ENCODE measurements at places on chromosomes 5 and 9.

GRCh38 chr9:77885104-77885672 is 146.4 kb downstream of the GNAQ start:
- no peak for DNase-seq

DNA sequence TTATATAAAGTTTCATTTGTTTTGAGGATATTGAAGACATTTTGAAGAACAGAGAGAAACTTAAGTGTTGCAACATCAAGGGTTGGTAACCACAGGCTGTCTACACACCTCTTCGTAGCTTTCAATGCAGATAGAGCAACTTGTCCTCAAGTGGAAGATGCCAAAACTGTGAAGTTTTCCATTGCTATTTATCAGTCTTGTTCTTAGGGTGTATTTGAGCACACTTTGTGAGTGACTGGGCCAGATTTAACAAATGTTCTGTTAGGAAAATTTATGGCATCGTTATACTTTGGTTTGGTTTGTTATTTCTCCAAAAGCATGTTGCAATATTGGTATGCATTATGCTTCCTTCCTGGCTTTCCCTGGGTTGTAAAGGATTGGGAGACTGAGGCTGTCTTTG is 31.6 kb downstream of the NNT start:
- DNase-seq: no peak

- no peak for DNase-seq
Observed at GRCh38 chr5:71576241-71576640, 10.9 kb upstream of the MCCC2 start.

DNA sequence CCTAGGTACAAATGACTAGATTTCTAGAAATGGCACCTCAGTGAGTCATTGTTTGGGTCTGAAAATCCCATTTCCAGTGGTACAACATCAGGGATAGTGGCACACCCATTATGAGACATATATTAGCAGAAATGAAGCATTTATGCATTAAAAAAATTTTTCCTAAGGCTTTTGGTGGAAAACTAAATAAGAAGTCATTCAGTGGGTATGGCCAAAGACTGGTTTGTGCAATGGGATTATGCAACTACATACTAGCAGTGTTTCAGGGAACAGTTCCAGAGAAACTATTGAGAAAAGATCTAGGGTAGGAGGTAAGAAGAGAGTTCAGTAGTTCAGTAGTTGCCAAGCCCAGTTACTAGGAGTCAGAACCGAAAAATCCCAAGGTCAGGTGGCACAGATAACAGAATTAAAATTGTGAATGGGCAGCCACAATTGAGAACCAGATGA is 106.5 kb upstream of the HAPLN1 start:
- no peak for DNase-seq

DNA sequence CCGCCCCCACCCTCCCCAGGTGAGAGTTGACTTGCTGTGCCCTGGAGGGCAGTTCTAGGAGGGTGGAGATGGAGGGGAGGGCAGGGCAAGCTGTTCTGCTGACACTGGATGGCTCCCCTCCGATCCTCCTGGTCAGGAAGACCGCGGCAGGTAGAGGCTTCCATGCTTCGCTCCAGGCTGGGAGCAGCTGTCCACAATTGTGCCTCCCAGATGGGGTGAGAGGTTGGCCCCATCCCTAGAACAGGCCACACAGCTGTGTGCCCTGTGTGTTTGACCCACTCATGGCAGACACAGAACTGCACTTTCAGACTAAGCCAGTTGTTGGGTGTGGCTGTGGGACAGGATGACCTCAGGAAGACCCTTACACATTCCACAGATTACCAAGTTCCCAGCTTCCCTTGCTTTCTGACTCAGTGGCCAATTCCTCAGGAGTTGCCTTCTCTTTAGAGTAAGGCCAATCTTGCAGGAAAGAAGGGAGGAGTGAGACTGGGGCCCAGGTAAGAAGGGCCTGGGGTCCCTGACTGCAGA is 72.1 kb upstream of the HSPA9 start:
- no peak for DNase-seq

DNA sequence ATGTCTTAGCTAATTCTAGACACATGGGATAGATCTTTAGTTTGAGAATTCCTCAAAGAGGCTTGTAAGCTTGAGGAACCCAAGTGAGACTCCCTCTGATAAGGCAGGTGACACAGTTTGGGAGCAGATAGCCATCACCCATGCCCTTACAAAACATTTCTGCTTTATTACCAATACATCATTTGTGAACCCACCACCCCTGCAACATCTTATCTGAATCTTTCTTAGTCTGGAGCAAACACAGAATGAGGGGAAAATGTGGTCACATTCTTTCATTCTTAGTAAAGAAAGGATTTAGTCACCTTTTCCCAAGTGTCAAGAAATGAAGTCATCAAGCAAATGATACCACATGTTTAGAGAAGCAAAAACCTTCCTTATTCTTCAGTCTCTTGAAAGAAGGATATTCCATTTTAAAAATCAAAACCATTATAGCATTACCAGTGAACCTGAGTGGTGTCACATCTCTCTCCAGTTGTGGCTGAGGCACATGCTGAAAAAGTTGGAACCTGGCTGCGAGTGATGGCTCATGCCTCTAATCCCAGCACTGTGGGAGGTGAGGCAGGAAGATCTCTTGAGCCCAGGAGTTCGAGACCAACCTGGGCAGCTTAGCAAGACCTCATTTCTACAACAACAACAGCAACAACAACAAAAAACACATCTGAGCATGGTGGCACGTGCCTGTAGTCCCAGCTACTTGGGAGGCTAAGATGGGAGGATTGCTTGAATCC is 65.9 kb downstream of the PRKACG start:
- no peak for DNase-seq

GRCh38 chr5:172163346-172163745 is 24.7 kb downstream of the STK10 start:
- DNase-seq: no peak

GRCh38 chr9:8382266-8382665 is 582.7 kb upstream of the DMAC1 start:
- DNase-seq: no peak

DNA sequence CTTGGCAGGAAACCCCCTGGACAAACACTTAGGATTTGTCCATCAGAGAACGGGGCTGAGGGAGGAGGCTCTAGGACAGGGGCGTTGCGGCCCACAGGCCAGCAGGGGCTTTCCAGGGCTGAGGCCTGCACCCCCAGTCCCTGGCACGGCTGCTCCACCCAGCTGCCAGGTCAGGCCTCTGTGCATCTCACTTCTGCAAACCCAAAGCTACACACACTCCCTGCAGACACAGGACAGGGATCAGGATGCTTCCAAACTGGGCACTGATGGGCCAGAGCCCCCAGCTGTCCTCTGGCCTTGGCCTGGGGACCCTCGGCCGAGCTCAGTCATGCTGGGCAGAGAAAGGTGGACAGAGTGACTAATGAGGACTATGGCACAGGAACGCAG is 106.2 kb upstream of the SARDH start:
- DNase-seq: no peak

DNA sequence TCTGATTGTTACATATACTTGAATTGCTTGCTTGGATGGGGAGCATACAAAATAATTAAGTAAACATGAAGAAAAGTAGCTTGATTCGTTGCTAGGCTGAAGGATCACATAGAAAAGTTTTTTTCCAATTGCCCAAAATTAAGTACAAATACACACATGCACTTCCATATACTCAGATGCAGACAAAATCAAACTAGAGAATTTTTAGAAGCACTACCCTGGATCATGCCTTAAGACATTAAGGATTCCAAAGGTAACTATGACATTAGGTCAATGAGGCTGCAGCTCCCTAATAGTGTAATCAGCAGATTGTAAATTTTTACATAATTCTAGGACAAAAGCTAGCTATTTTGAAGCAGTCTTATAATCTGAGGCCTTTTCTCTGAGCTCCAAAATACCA is 216.9 kb upstream of the TMEM161B start:
- no peak for DNase-seq
